GM18507 (cell line): ENCODE measurements at places on chromosomes 7 and 10.

GRCh38 chr10:84224411-84225028 is 824 bp downstream of the LRIT2 start:
- DNase-seq, result no peak

GRCh38 chr7:50448823-50449222 is 1.3 kb downstream of the FIGNL1 start:
- DNase-seq, result no peak

- peak; percentile 47 for DNase-seq
Measured at GRCh38 chr7:106552645-106553445, 108.1 kb downstream of the CCDC71L start.

GRCh38 chr10:61323726-61324125 is 129.5 kb downstream of the TMEM26 start:
- no peak for DNase-seq

GRCh38 chr10:125123476-125124114 is 36.8 kb downstream of the CTBP2 start:
- no peak for DNase-seq
